ENCODE measurements at places on chromosomes 1 and 21. TPM values are rescaled to one million over a fixed set of nuclear protein-coding genes. Genes with fewer than 3 reads are reported as not detected.

Gene KMO
- polyA plus RNA-seq: 6.4 TPM

Gene KRTAP13-4
- polyA plus RNA-seq: not detected

Gene AMIGO1
- polyA plus RNA-seq: 0.07 TPM

Gene S100A7A
- polyA plus RNA-seq: not detected

Gene ARHGAP30
- 140 TPM for polyA plus RNA-seq

Gene FCRL5
- polyA plus RNA-seq: 0.06 TPM

Gene CR2
- polyA plus RNA-seq: 0.05 TPM

Gene PIK3CD
- 52.2 TPM for polyA plus RNA-seq

- no peak for DNase-seq
Measured at GRCh38 chr1:217569021-217569420, 61.9 kb downstream of the GPATCH2 start.

DNA sequence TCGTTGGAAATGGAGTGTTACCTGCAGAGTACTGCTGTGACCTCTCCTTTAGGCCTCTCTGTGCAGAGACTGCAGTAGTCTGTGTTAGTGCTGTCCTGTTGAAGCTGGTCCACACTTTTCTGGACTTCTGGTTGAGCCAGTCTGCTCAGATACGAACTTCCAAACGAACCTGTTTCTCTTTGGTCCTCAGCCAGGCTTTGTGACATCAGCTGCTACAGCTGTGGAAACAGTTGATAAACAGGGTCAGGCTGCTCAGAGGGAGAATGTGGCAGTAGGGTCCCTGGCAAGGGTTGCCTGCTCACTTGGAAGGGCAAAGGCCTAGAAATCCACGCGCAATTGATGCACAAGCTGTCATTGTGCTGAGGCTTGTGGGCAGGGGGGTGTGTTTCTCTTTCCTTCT, 98.8 kb downstream of the NOS1AP start:
- no peak for DNase-seq

- DNase-seq: no peak
Measured at GRCh38 chr1:176735201-176735600, 272.2 kb downstream of the PAPPA2 start.

GRCh38 chr21:42155045-42155855, 63.7 kb upstream of the ABCG1 start:
- no peak for DNase-seq
